Lower lobe of right lung (tissue), 2 donors: ENCODE measurements at places on chromosomes 3 and 15. TPM values are rescaled to one million over a fixed set of nuclear protein-coding genes. Genes with fewer than 3 reads are reported as not detected.

Gene AP3B2
- total RNA-seq, result 3.0 TPM

Gene LSM3
- 9.5 TPM for total RNA-seq

Gene EID1
- 84.0 TPM for total RNA-seq

Gene FOXB1
- not detected for total RNA-seq

Gene CCRL2
- 23.5 TPM for total RNA-seq

Gene CCR8
- not detected for total RNA-seq

Gene ACKR2
- total RNA-seq, result 5.3 TPM

Gene SLC22A13
- 0.32 TPM for total RNA-seq

Gene GABRR3
- total RNA-seq, result not detected

Gene CHST2
- total RNA-seq, result 6.2 TPM

Gene HDAC11
- total RNA-seq, result 18.2 TPM

Gene LRRN1
- total RNA-seq, result 2.0 TPM

Gene NMB
- total RNA-seq, result 10.4 TPM

Gene HDGFL3
- total RNA-seq, result 26.5 TPM

Gene ALS2CL
- 59.7 TPM for total RNA-seq

Gene ZNF197
- 12.6 TPM for total RNA-seq

Gene ADGRG7
- total RNA-seq, result not detected

Gene LSG1
- total RNA-seq, result 40.9 TPM

Gene SIDT1
- 5.3 TPM for total RNA-seq

Gene CHRNA7
- 0.92 TPM for total RNA-seq

Gene WDR76
- total RNA-seq, result 5.7 TPM

Gene WDR93
- total RNA-seq, result 1.2 TPM

Gene IGDCC3
- total RNA-seq, result not detected

Gene ANKRD63
- not detected for total RNA-seq

Gene CIP2A
- 3.2 TPM for total RNA-seq

Gene CDCP1
- 28.7 TPM for total RNA-seq

Gene OR4F6
- total RNA-seq, result not detected

Gene IL5RA
- 5.6 TPM for total RNA-seq

Gene SLC15A2
- total RNA-seq, result 63.6 TPM

Gene GPR176
- 2.4 TPM for total RNA-seq

Gene AQP9
- total RNA-seq, result 60.3 TPM

Gene GHSR
- not detected for total RNA-seq

Gene SPTSSB
- not detected for total RNA-seq

Gene KNG1
- total RNA-seq, result not detected

Gene ZPLD1
- not detected for total RNA-seq

Gene SLC41A3
- total RNA-seq, result 36.2 TPM

Gene DET1
- 5.0 TPM for total RNA-seq

Gene CSPG4
- total RNA-seq, result 15.0 TPM

Gene ITIH4
- 23.7 TPM for total RNA-seq

Gene LINGO1
- 0.86 TPM for total RNA-seq

Gene CLDN18
- total RNA-seq, result 162 TPM

Gene CYP1A1
- 0.38 TPM for total RNA-seq

Gene ZBBX
- 15.2 TPM for total RNA-seq

Gene UROC1
- not detected for total RNA-seq

Gene TMED3
- 45.2 TPM for total RNA-seq

Gene RHOV
- 1.5 TPM for total RNA-seq

Gene DPPA2
- not detected for total RNA-seq

Gene RBP2
- total RNA-seq, result 3.1 TPM

Gene PLXNB1
- total RNA-seq, result 94.3 TPM
